ENCODE measurements at places on chromosomes 1 and 21. TPM values are rescaled to one million over a fixed set of nuclear protein-coding genes. Genes with fewer than 3 reads are reported as not detected.

The CD5L gene
- total RNA-seq, result not detected

The PSEN2 gene
- total RNA-seq, result 14.0 TPM

The WNT3A gene
- total RNA-seq, result not detected

GRCh38 chr1:18373882-18374493 is 106.7 kb upstream of the KLHDC7A start:
- peaks cover 44% of the 10 kb centered on the region for H3K27me3 ChIP-seq
- H3K4me1 ChIP-seq, result no peaks in the 10 kb centered on the region
- no peak overlapping the region for H3K27ac ChIP-seq
- no peak overlapping the region for H3K4me3 ChIP-seq
- DNase-seq, result no peak
- no peaks in the 10 kb centered on the region for H3K36me3 ChIP-seq

- no peak overlapping the region for H3K27ac ChIP-seq
- H3K27me3 ChIP-seq, result peaks cover 9% of the 10 kb centered on the region
- DNase-seq, result no peak
- H3K4me1 ChIP-seq, result peaks cover 10% of the 10 kb centered on the region
These were observed 30.5 kb downstream of the RHBG start for GRCh38 chr1:156399355-156400125.

DNA sequence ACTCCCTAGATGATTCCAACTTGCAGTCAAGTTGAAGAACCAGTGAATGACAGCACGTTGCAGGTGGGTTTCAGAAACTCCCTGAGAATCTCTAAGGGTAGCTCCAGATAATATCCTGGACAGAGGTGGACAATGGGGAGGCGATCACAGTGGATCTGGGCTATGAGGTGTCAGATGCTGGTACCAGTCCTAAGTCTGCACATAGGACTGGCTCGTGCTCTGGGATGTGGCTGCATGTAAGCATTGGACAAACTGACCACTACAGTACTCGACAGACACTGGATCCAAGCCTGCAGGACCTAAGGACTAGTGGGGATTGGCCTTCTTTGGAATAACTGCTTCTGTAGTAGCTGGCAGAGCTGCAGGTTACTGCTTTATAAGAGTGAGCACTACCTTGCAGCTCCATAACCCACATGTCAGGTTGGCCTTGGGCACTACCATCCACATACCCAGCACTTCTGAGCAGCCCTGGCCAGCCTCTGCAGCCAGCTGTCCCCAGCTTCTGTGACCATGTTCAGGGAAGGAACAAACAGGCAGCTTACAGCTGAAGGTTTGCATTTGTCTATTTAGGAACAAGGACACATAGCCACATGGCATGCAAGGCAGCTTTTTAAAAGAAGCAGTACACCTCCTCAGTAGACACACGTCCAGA is 33.2 kb upstream of the DNAH14 start:
- H3K36me3 ChIP-seq, result peaks cover 2% of the 10 kb centered on the region
- H3K4me3 ChIP-seq, result no peak overlapping the region
- no peaks in the 10 kb centered on the region for H3K4me1 ChIP-seq
- no peak overlapping the region for H3K27ac ChIP-seq

GRCh38 chr1:24996983-24997893 is 67.2 kb upstream of the RUNX3 start:
- no peak overlapping the region for H3K4me3 ChIP-seq
- H3K4me1 ChIP-seq, result no peaks in the 10 kb centered on the region
- peaks cover 4% of the 10 kb centered on the region for H3K27me3 ChIP-seq
- DNase-seq, result no peak
- H3K36me3 ChIP-seq, result no peaks in the 10 kb centered on the region

Measured in mesothelial cell of epicardium (in vitro differentiated cells).